ENCODE measurements at places on chromosomes 3 and 15.

DNA sequence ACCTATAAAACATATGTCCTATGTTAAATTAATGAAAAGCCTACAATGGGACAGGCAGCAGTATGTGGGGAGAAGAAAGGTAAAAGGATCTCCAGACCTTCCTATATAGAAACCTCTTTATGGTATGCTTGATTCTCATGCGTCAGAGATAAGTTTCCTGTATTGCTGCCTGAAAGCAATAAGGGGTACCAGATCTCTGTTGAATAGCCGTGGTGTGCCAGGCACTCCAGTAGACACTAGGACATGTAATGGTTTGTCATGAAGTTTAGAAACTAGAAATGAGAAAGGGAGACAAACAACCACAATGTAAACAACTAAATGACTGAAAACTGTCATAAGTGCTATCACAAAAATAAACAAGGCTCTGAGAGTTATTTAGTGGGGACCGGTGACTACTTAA is 168.1 kb downstream of the EFHB start:
- no peak for DNase-seq

DNA sequence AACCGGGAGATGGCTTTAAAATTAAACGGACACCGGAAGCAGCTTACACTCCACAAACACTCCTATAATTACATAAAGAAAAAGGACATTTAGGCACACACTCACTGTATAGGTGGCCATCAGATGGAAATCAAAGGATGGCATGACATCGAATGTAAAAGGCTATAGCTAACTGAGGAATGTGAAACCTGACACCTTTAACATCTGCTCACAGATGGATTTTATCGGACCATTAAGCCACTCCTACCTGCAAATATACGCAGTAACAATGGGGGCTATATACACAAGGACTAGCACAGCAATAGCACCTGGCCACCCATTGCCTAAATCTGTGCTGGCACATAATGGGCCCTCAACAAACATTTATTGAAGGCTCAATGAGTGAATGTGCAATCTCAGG is 14.5 kb upstream of the RBSN start:
- DNase-seq = no peak

GRCh38 chr3:10334459-10334858 is 13.5 kb upstream of the SEC13 start:
- DNase-seq = no peak

- no peak for DNase-seq
These were observed 157.6 kb downstream of the UACA start for GRCh38 chr15:70605606-70606410.

DNA sequence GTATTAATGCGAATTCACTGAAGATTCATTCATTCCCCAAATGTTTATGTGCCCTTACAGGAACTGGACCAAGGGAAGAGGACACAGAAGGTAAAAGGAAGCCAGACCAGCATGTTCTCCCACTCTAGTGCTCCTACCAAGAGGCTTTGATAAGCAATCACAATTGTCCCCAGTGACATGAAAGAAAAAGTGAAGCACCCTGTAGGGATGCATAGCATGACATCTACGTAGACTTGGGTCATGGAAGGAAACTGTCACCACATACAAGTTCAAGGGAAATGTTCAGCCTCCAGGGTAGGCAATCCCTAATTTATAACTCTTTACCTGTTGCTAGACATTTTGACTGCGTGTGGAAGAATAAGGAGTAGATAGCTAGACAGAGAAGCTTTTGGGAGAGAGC is 348.6 kb upstream of the MCTP2 start:
- no peak for DNase-seq

DNA sequence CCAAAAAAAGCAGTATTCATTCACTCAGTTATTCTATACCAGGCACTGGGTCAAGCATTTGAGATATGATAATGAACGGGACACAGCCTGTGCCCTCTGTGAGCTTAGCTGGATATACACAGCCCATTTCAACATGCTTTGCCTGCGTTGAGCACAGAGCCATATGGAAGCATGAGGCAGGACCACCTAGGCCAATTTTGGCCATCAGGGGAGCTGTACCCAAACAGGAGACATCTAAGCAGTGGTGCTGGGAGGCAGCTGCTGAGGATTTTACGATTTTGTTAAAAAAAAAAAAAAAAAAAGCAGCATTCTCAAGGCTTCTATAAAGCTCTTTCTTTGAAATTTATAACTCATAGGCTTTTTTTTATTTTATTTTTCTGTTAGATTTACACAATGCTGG is 87.2 kb upstream of the SLC2A2 start:
- no peak for DNase-seq

GRCh38 chr3:52532838-52533622 is 627 bp downstream of the NT5DC2 start:
- DNase-seq = no peak

GRCh38 chr3:123800362-123800682 is 83.8 kb downstream of the MYLK start:
- DNase-seq = no peak

DNA sequence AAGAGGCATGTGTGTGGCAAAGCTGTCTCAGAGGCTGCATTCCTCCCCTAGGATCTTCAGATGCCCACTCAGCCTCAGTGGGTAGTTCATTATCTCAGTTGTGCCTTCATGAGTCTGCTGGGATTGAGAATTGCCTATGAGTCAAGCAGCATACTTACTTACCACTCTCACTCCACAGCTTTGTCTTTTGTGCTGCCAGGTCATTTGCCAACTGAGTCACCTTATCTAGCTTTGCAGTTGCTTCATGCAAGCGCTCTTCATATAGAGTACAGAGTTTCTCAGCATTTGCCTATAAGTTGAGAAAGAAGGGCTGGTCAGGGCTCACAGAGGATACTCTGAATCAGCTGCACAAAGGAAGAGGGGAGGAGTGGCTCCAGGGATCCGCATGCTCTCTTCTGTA is 89.5 kb downstream of the MYH15 start:
- DNase-seq = peak; percentile 44

GRCh38 chr15:37847776-37848175 is 86.7 kb upstream of the TMCO5A start:
- no peak for DNase-seq

GRCh38 chr3:24680214-24680967 is 185.7 kb upstream of the THRB start:
- DNase-seq = no peak

- no peak for DNase-seq
These were observed 11.7 kb upstream of the ADAMTS17 start for GRCh38 chr15:100353449-100353848.

DNA sequence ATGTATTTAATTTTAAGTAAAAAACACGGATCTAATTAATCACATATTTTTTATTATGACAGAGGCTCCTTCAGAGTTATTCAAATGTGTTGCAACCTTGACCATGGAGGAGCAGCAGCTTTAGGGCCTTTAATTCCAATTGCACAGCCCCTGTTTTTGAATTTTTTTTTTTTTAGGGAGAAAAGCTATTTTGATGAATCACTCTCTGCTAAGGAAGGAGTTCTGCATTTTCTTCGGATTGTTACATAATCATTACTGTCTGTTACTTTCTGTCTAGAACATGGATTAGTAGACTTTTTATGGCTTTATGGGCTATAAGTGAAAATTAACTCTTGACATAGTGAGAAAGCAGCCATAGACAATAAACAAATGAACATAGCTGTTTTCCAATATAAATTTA is 90.8 kb downstream of the MCTP2 start:
- DNase-seq = no peak

- no peak for DNase-seq
These were observed 364.6 kb upstream of the AGTR1 start for GRCh38 chr3:148333091-148333490.

DNA sequence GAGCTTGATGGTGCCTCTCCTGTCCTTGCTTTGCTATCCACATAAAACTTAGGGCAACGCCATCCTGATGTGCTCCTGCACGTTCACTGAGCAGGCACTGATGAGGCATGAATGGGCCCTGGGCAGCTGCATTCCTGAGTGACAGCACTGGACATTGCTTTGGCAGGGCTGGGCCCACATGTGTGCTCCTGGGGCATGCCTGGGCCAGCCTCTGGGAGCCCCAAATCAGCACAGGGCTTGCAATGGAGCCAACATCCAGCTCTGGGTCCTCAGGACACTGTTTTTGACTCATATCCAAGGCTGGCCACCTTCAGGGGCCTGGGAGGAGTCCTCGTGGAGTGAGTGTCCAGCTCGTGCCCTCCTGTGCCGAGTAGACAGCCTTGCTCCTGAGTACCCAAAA is 5.9 kb upstream of the TKT start:
- DNase-seq = no peak

GRCh38 chr3:193174140-193174539 is 66.9 kb upstream of the PLAAT1 start:
- DNase-seq = no peak

- DNase-seq = no peak
These were observed 205.7 kb upstream of the NECTIN3 start for GRCh38 chr3:110865934-110866333.

GRCh38 chr15:68552773-68553172 is 26.0 kb upstream of the CORO2B start:
- DNase-seq = no peak

GRCh38 chr3:150329408-150329807 is 78.7 kb upstream of the TSC22D2 start:
- no peak for DNase-seq

DNA sequence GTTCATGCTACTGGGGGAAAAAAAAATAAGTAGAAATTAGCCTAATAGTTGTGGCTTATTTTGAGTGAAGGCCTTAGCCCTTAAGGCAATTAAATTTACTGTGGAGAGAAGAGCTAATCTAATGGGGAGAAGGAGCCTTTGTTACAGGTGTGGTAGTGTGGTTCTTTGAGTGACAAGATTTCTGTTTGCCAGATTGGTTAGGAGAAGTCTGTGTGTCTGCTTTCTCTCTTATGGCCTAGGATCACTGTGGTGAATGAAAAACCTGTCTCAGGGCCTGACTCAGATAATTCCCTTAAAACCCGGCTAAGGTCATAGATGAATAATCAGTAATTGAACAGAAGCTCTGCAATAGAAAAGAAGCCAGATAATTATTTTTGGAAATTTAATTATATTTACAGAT is 27.0 kb downstream of the OPA1 start:
- DNase-seq = no peak

DNA sequence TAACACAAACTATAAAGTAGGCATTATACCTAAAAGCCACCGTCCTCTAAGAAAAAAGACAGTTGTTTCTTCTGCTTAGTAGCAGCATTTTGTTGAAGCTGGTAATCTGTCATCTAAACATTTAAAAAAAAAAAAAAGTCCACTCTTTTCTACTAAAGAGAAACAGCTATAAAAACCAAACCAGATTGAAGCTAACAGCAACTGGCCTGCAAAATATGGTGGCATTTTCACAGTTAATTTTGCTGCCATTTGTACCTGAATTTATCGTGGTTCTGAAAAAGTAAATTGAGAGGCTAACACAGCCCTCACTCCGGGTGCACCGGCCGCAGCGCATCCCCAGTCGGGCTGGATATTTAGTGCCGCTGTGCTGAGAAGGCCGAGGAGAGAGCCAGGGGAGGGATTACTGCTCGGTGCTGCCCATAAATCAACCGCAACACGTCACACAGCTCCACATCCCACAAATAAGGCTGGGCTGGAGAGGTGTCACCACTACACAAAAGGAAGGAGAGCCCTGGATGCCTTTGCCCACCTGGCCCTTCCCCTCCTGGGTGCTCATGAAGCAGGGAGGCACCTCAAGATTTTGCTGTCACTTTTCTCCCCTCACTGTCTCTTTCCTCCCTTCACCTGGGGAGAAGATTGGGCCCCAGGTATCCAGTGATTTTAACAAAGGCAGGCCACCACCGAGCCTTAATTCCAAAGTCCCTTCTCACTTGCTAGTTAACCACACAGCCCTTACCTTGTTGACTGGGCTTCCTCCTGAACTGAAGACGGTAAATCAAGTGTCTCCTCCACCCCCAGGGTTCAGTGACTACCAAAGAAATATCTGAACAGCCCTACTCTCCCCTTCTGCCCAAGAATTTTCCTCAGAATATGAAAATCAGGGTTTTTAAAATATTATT is 44.4 kb downstream of the MECOM start:
- no peak for DNase-seq

GRCh38 chr3:153247331-153248330 is 85.6 kb downstream of the RAP2B start:
- no peak for DNase-seq

- no peak for DNase-seq
These were observed 812 bp downstream of the TEX55 start for GRCh38 chr3:119146578-119147375.

- no peak for DNase-seq
These were observed at the start of gene ROBO1 for GRCh38 chr3:79767905-79768267. ROBO1 (minus strand) TSS chr3:79767998.

DNA sequence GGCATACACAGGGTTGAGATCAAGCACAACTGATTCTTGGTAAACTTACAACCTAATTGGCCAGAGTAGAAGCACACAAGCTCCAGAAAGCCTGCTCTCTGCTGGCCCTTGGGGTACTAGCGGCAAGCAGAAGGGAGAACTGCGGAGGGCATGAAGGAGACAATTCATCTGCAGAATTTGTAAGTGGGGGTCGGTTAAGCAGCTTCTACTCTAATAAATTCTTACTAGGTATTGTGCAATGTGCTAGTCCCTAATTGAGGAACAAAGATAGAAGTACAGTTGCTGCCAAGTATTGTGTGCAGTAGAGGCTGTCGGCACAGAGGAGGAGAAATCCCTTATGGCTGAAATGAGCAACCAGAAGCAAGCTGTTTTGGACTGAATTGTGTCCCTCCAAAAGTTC is 91.2 kb upstream of the VEPH1 start:
- DNase-seq = no peak

- DNase-seq = no peak
These were observed 32.1 kb upstream of the PCSK6 start for GRCh38 chr15:101521591-101521990.

GRCh38 chr15:32669896-32670611 is 28.5 kb downstream of the SCG5 start:
- no peak for DNase-seq

GRCh38 chr3:64559588-64559987 is 128.2 kb downstream of the ADAMTS9 start:
- no peak for DNase-seq

All from non-pigmented ciliary epithelial cell (primary cell).